ENCODE measurements at places on chromosomes 7 and 10.

GRCh38 chr7:7122701-7123281 is 59.6 kb upstream of the C1GALT1 start:
- DNase-seq, result no peak

DNA sequence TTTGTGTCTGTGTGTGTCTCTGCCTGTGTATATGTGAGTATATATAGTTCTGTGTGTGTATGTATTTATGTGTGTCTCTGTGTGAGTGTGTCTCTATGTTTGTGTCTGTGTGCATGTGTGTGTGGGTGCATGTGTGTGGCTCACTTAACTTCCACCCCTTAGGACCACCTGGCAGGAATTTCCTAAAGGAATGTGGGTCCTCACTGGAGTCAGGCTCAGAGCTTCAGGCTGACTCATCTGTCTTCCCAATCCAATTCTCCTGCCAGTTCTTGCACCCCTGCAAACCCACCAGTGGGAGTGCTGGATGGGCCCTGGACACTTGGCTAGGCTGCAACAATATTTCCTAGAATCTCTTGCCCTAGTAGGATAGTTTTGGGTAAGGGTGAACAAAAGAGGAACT is 70.2 kb upstream of the GRB10 start:
- no peak for DNase-seq

- DNase-seq, result no peak
These were observed 36.2 kb upstream of the ACTR3B start for GRCh38 chr7:152723364-152723763.

DNA sequence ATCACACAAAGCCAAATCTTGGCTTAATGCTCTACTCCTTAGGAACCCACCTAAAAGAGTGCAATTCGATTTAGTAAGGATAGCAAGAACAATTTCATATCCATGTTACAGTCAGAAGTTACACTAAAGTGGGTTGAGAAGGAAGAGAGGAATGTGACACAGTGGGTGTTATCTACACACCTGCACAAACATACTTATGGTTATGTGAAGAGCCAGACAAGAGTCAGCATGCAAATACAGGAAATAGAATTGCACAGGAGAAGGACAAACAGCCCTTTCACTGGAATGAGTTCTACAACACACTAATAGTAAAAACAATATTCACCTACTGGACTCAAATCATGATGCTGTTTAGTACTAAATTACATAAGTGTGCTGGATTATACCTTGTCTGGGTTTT is 262.8 kb downstream of the DGKB start:
- DNase-seq, result no peak

DNA sequence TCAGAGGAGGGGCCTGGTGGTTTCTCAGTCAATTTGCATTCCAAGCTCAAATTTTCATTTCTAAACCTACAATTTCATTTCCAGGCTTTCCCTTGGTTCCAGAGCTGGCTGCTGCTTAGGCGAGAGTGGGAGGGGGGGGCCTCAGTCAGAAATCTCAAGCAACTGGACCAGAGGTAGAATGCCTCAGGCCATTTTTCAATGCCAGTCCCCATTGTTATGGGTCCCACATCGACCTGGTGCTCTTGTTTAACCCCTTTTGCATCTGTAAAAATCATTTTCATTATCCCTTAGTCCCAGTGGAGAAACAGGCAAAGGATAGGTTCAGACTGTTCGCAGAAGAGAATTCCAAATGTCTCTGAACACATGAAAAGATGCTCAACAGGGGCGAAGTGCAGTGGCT is 13.5 kb upstream of the BAG3 start:
- no peak for DNase-seq

- peak; percentile 76 for DNase-seq
These were observed at the start of gene MNX1 for GRCh38 chr7:157010588-157011332. Gene MNX1, minus strand, starts transcription at chr7:157010663. Its CDS starts 313 bp downstream, at chr7:157010350.

DNA sequence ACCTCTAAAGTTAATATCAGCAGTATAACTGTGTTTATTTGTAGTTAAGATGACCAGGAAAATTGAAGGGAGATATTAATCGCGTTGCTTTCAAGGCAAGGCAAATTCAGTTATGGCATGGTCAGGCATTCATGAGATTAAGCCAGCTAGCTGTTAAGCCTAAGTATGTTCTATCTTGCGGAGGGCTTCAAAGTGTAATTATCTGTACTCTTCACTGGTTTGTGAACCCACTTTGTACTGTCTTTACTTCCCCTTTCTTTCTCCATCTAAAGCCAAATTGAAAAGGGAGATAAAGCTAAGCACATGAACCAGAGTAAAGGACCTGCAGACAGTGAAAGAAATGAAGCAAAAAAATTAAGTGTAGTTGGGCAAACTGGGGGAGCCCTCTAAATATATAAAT is 483.1 kb upstream of the NRP1 start:
- no peak for DNase-seq

DNA sequence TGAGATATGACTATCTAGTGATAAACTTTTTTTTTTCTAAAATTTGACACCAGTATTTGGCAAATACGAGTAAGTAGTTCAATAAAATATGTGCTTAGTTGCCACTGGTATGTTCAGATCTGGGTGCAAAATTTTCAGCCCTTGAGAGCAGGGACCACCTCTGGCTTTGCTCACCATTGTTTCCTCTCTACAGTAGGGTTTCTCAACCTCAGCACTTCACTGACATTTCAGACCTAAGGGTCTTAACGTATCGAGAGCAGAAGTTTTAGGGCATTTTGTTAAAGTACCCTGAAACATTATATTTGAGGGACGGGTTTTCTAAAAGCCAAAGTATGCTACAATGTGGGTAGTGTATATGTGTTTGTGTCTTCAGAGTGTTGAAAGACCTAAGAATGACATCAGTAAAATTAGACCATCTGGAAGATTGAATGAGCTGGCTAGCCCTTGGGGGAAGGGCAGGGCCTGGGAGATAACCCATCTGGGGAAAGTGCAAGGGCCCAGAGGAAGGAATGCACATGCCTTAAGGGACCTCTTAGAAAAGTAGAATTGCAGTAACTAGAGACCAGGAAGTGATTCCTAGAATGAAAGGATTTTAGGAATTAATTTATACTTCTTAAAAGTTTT is 11.8 kb downstream of the BZW2 start:
- no peak for DNase-seq

DNA sequence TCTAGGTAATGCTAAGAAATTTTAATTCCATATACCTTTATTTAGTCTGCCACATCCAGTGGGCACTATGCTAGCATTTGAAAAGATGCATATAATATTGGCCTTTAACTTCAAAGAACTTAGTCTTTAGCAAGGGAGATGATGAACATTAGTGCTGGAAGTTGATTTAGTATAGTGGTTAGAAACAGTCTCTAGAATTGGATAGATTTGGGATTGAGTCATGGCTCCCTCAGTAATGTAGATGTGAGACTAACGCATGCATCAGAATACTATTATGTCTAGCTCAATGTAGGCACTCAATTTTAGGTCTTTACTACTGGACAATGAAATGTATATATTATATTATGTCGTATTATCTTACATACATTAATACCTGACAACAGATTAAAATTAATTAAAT is 5.8 kb downstream of the DKK1 start:
- DNase-seq, result no peak

- DNase-seq, result no peak
These were observed 103.6 kb upstream of the EGR2 start for GRCh38 chr10:62919776-62920175.

- DNase-seq, result no peak
These were observed 24.5 kb downstream of the RNF32 start for GRCh38 chr7:156665101-156665500.

- DNase-seq, result no peak
These were observed 781.8 kb upstream of the LRRTM3 start for GRCh38 chr10:66144016-66144415.

GRCh38 chr10:3592424-3592823 is 192.6 kb downstream of the KLF6 start:
- no peak for DNase-seq

DNA sequence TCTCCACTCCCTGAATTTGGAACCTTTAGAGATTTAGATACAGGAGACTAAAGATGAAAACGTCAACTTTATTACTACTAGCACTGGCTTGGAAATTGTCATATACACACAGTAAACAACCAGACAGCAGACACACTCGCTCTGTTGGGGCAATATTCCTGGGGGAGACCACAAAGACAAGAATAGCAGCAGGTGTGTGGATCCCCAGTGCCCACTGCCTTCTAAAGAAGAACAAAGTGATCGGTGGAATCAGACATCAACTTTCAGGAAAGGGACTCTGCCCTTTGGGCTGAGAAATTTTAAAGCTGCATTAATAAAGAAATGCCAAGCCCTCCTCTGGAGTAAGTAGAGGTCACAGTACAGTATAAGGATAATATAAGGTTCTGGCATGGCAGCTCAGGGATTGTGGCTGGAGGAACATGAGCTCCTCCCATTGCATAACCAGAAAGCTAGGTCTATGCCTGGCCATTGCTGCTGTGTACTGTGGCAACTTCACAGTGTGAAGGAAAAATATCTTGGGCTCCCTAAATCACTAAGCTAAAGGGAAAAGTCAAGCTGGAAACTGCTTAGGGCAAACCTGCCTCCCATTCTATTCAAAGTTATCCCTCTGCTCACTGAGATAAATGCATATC is 57.1 kb upstream of the ANKRD1 start:
- no peak for DNase-seq

DNA sequence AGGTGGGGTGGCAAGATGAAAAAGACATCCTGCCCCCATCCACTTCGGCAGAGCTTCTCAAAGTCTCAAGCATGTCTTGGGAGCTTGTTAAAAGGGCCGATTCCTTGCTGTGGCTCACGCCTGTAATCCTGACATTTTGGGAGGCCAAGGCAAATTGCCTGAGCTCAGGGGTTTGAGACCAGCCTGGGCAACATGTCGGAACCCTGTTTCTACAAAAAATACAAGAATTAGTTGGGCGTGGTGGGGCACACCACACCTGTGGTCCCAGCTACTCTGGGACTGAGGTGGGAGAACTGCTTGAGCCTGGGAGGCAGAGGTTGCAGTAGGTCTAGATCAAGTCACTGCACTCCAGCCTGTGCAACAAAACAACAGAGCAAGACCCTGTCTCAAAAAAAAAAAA is 14.5 kb downstream of the TRIM8 start:
- no peak for DNase-seq

GRCh38 chr10:739403-739802 is 49.9 kb upstream of the DIP2C start:
- DNase-seq, result no peak
